ENCODE measurements at places on chromosomes 13 and 19.

DNA sequence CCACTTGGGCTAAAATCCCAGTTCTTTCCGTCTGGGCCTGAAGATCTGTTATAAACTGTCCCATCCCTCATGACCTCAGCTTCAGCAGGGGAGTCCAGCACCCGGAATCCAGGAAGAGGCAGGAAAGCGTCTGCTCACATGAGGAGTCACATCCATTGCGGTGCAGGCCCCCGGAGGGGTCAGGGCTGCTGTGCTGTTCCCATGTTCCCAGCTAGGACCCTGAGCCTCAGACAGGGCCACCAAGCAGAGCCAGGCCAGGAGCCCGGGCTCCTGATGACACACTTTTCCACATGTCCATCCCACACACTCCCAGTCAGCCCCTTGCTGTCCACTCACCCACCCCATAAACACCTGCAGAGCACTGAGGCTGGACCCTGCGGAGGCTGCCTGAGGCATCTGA, 45.3 kb upstream of the VSTM2B start:
- H3K4me1 ChIP-seq, result no peaks in the 10 kb centered on the region
- H3K27me3 ChIP-seq, result peaks cover 1% of the 10 kb centered on the region
- H3K36me3 ChIP-seq, result peaks cover 5% of the 10 kb centered on the region
- DNase-seq, result no peak

GRCh38 chr13:66543780-66544179, 686.4 kb downstream of the PCDH9 start:
- no peak for DNase-seq
- H3K4me1 ChIP-seq, result no peaks in the 10 kb centered on the region
- no peaks in the 10 kb centered on the region for H3K27me3 ChIP-seq
- no peak overlapping the region for H3K27ac ChIP-seq

GRCh38 chr19:1618157-1619093, 13.2 kb upstream of the UQCR11 start:
- peaks cover 31% of the 10 kb centered on the region for H3K36me3 ChIP-seq
- DNase-seq, result no peak
- peak overlapping the region; percentile 43 for H3K27ac ChIP-seq
- no peaks in the 10 kb centered on the region for H3K27me3 ChIP-seq
- peaks cover 28% of the 10 kb centered on the region for H3K4me1 ChIP-seq

GRCh38 chr19:51489113-51489512, 10.8 kb downstream of the CEACAM18 start:
- peaks cover 18% of the 10 kb centered on the region for H3K27me3 ChIP-seq
- no peak overlapping the region for H3K4me3 ChIP-seq
- H3K27ac ChIP-seq, result no peak overlapping the region
- DNase-seq, result no peak

DNA sequence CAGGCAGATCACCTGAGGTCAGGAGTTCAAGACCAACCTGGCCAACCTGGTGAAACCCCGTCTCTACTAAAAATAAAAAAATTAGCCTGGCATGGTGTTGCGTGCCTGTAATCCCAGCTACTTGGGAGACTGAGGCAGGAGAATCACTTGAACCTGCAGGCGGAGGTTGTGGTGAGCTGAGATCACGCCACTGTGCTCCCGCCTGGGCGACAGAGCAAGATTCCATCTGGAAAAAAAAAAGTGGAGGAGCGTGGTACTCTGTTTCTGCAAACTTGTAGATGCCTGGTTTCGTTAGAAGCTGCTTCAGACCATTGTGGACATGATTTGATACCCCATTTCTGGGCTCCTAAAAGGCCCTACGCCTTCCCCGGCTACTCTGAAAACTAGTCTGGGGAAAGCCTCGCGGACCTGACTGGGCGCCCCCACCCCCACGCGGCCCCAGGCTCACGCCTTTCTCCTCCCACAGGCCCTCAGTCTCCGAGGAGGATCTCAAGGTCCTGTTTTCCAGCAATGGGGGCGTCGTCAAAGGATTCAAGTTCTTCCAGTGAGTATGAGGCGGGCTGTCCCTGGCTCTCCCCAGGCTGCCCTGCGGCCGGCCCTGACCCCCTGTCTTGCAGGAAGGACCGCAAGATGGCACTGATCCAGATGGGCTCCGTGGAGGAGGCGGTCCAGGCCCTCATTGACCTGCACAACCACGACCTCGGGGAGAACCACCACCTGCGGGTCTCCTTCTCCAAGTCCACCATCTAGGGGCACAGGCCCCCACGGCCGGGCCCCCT, 11.5 kb downstream of the PLPPR3 start:
- H3K4me1 ChIP-seq, result peaks cover 3% of the 10 kb centered on the region
- no peak overlapping the region for H3K27ac ChIP-seq
- no peak overlapping the region for H3K4me3 ChIP-seq
- no peak for DNase-seq

DNA sequence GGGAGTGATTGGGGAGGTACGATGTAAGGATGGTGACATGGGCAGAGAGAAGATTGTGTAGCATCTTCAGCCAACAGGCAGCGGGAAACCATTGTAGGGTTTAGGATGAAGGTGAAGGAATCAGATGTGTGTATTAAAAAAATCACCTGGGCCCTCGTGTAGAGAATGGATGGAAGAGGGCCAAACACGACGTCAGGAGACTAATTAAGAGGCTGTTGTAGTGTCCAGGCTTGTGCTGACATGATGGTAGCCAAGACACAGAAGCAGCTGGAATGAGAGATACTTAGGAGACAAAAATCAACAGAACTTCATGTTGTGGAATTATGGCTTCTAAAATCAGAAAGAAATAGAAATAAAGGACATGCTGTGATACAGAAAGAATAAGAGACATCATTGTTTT, 41.2 kb upstream of the ARGLU1 start:
- H3K4me3 ChIP-seq, result no peak overlapping the region
- DNase-seq, result no peak
- peaks cover 20% of the 10 kb centered on the region for H3K27me3 ChIP-seq
- H3K27ac ChIP-seq, result no peak overlapping the region
- H3K4me1 ChIP-seq, result no peaks in the 10 kb centered on the region
- H3K36me3 ChIP-seq, result peaks cover 3% of the 10 kb centered on the region

GRCh38 chr13:50645092-50645491, 198.4 kb downstream of the DLEU7 start:
- H3K27ac ChIP-seq, result no peak overlapping the region
- no peaks in the 10 kb centered on the region for H3K36me3 ChIP-seq
- DNase-seq, result no peak
- H3K4me3 ChIP-seq, result no peak overlapping the region
- no peaks in the 10 kb centered on the region for H3K27me3 ChIP-seq

GRCh38 chr13:24763596-24764275, at the start of gene RNF17:
RNF17 (plus strand) TSS chr13:24764169; CDS start chr13:24764204, 35 bp downstream.
- H3K27me3 ChIP-seq, result peaks cover 2% of the 10 kb centered on the region
- DNase-seq, result no peak
- H3K4me1 ChIP-seq, result no peaks in the 10 kb centered on the region
- H3K27ac ChIP-seq, result no peak within 1 kb of the TSS
- no peak within 1 kb of the TSS for H3K4me3 ChIP-seq

DNA sequence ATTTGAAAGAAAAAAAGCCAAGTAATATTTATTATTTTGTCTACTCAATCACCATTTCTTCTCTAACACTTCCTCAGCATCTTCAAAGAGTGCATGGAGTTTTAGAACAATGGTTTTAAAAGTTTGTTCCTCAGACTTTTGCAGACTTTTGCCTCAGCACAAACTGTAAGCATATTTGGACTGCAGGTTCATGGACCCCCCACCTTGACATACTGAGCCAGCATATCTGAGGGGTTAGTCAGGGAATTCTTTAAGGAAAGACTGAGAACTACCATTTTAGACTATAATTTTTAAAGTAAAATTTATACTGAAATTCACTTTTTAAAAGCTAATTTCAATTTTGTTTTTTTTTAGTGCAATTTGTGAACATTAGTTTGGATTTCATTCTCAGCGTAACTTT, 1676.8 kb upstream of the PCDH20 start:
- H3K4me1 ChIP-seq, result no peaks in the 10 kb centered on the region
- H3K27me3 ChIP-seq, result no peaks in the 10 kb centered on the region
- H3K4me3 ChIP-seq, result no peak overlapping the region
- H3K36me3 ChIP-seq, result no peaks in the 10 kb centered on the region

- H3K27ac ChIP-seq, result no peak overlapping the region
- H3K4me3 ChIP-seq, result no peak overlapping the region
- no peaks in the 10 kb centered on the region for H3K27me3 ChIP-seq
- peaks cover 25% of the 10 kb centered on the region for H3K4me1 ChIP-seq
Observed at GRCh38 chr19:2181633-2181997, 17.9 kb downstream of the DOT1L start.

DNA sequence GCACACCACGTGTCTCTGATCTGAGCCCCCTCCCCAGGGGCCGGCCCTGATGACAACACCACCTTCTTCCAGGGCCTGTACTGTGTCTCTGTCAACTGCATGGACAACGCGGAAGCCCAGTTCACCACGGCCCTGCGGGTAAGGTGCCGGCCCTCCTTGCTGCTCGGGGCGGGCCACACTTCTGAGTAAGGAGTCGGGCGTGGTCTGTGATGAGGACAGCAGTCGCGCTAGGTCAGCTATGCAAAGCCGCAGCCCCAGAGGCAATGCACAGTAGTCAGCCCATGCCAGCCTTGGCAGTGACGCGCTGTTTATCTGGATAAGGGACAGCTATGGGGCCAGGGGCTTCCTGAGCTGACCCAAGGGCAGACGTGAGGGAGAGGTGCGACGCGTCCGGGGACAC, 24.6 kb downstream of the MAU2 start:
- peaks cover 31% of the 10 kb centered on the region for H3K36me3 ChIP-seq
- H3K27ac ChIP-seq, result no peak overlapping the region
- H3K4me1 ChIP-seq, result no peaks in the 10 kb centered on the region
- no peaks in the 10 kb centered on the region for H3K27me3 ChIP-seq

DNA sequence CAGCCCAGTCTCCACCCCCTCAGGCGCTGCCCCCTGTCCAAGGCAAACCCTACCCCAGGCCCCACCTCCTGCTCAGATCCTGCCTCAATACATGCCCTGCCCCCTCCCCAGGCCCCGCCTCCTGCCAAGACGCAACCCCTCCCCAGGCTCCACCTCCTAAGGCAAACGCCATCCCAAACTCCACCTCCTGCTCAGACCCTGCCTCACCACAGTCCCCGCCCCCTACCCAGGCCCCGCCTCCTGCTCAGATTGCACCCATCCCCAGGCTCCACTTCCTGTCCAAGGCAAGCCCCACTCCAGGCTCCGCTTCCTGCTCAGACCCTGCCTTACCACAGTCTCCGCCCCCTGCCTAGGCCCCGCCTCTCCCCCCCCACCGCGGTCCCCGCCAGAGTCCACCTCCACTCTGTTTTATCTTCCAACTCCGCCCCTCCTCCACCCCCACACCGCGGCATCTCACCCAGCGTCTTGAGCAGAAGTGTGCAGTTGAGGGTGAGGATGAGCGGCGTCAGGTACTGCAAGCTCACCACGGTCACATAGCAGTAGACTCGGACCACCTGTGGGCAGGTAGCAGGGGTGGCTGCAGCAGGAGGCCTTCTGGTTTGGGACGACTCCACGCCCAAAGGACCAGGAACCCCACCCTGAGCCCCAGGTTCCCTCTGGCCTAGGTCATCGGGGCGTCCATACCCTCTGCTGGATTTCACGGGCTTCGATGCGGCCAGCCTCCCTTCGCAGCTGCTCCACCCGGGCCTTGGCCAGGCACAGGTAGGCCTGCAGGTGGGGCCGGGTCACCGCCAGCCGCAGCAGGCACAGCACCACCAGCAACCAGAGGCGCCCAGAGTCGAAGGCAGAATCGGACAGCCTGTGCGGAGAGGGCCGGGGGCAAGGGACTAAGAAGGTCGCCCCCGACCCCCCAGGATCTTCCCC, 17.7 kb downstream of the TMEM161A start:
- H3K4me3 ChIP-seq, result no peak overlapping the region
- H3K27ac ChIP-seq, result no peak overlapping the region
- H3K36me3 ChIP-seq, result peaks cover 25% of the 10 kb centered on the region
- no peaks in the 10 kb centered on the region for H3K4me1 ChIP-seq
- no peaks in the 10 kb centered on the region for H3K27me3 ChIP-seq

GRCh38 chr19:46600384-46601317, 479 bp upstream of the CALM3 start:
- H3K36me3 ChIP-seq, result peaks cover 6% of the 10 kb centered on the region
- no peaks in the 10 kb centered on the region for H3K27me3 ChIP-seq
- peak; percentile 99 for DNase-seq
- H3K4me1 ChIP-seq, result peaks cover 16% of the 10 kb centered on the region

DNA sequence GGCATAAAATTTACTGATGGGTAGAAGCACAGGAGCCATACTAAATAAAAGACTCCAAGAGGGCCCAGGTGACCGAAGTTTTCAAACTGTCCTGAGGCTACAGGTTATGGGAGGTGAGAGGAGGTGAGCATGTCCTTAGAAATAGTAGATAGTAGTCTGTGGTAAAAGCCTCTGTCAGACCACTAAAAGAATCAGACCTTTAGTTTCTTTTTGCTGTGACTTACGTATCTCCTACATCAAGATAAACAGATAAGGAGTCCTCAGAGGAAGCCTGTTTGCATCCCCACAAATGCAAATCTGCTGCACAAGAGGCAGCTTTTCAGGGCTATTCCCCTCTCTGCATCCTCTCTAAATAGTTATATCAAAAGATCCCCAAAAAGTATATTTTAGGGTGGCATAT, 711.6 kb upstream of the SLITRK6 start:
- no peaks in the 10 kb centered on the region for H3K36me3 ChIP-seq
- DNase-seq, result no peak
- no peak overlapping the region for H3K4me3 ChIP-seq
- H3K27me3 ChIP-seq, result no peaks in the 10 kb centered on the region

GRCh38 chr13:19622193-19622592, 11.3 kb upstream of the MPHOSPH8 start:
- H3K36me3 ChIP-seq, result peaks cover 5% of the 10 kb centered on the region
- DNase-seq, result no peak
- no peaks in the 10 kb centered on the region for H3K4me1 ChIP-seq
- no peak overlapping the region for H3K27ac ChIP-seq

DNA sequence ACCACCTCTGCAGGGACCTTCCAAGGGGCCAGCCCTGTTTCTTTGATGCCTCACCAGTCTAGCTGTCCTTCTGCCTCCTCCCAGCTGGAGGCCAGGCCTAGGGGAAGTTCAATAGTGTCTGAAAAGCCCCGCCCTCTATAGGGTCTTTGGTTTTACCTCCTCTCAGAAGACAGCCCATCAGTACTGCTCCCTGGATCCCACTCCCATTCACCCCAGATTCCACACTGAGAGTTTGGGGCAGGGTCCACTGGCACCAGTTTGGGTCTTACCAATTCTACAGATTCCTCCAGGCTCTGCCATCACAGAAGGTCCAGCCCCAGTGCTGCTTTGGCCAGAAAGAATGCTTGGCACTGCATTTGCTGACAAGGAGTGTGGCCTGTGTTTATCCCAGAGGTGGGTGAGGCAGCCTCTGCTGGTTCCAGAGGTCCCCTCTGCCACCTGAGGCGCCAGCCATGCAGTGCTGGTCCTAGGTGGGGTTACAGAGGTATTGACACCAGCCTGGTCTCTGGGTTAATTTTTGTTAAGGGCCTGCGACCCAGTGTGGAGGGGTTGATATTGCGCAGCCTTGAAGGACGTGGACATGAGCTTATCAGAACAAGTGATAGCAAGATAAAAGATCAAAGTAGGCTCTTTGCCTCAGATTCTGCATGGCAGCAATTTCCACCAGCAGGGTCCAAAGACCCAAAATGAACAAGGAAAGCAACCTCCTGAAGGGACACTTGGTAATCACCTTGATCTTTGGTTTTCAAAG, 41.4 kb upstream of the IGSF23 start:
- H3K36me3 ChIP-seq, result no peaks in the 10 kb centered on the region
- peaks cover 19% of the 10 kb centered on the region for H3K27me3 ChIP-seq

GRCh38 chr19:17646441-17646840, 41.7 kb downstream of the UNC13A start:
- H3K27me3 ChIP-seq, result peaks cover 14% of the 10 kb centered on the region
- DNase-seq, result no peak
- H3K4me3 ChIP-seq, result no peak overlapping the region
